ENCODE measurements at places on chromosomes 11 and 22.

DNA sequence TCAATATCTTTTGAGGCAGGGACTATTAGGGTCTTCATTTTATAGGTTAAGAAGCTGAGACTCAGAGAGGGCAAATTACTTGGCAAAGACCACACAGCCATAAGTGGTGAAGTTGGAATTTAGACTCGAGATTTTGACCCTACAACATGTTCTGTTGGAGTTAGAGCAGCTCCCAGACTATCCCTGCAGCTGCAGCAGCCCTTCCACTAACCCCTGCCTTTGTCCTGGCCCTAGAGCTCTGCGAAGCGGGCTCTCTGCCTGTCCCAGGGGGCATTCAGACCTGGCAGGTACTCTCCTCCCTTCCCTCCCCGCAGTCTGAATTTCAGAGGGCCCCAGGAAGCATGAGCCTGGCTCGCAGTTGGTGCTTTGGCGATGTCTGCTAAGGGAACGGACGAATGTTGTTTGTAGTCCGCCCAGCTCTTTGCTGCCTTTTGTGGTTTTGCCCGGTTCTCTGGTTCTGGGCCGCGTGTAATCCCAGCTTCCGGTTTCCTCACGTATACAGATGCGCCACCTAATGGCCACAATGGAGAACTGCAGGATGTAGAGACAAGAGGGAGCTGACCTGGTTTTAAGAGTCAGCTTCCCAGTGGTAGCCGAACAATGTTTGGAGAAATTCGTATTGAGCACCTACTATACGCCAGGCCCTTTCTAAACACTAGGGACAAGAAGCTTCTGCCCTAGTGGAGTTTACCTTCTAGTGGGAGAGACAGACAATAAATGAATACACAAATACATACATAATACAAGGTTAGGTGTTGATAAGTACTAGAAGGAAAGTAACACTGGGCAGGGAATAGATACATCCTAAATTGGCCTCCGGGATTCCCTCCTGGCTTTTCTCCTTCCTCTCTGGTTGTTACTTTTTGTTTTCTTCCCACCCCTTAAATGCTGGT lies 125.2 kb downstream of the ST3GAL4 start:
- DNase-seq, result peak; percentile 68

DNA sequence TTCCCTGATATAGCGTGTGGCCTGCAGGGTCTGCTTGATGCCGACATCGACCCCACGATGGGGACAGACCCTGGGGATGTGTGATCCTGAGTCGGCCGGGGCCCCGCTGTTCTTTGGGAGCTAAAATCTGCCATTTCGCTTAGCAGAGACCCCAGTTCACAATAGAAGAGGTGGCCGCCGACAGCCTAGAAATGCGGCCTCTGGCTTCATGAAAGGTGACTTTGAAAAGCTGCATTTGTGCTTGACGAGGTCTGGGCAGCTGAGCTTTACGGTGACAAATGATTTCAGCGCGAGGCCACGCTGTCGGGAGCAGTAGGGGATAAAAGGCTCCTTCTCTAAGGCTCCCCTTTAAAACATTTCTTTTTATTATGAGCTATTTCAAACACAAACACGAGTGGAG lies 71.7 kb downstream of the RPS6KA4 start:
- DNase-seq, result no peak

- no peak for DNase-seq
Observed at GRCh38 chr11:32297611-32298011, 137.7 kb downstream of the WT1 start.

GRCh38 chr11:7449211-7449840 lies 36.0 kb upstream of the OLFML1 start:
- no peak for DNase-seq

DNA sequence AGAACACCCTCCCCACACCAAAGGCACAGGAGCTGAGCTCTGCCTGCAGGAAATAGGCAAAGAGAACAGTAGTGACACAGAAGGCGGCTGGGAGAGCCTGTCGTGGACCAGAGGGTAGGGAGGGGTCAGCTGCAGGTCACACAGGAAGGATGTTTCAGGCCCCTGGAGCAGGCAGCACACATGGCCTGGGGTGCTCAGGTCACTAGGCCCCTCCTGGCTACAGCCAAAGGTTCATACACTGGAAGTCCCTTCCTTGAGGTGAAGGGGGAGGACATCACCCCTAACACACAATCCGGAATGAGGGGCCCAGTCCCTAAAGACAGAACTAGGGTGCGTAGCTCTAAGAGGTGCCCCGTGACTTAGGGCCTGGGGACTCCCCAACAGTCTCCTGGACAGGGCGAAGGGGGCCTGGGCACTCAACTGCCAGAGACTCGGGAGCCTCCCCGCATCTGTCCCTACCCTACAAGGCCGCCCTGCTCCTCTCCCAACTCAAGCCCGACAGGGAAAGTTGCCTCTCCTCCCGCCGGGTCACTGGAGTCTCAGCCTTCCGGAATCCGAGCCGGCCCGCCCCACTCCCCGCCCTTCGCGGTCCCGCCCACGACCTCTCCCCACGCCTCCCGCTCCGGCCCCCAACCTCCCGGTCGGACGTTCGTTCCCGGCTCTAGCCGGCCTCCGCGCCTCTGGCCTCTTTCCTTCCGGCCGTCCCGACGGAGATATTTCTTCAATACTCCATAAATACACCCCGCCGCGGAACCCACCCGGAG lies at the start of gene CYB5R2:
CYB5R2 (minus strand) TSS at position 541 of the 764 bp plus-strand sequence. CDS start 675 bp downstream, outside the sequence.
- DNase-seq, result peak; percentile 46

DNA sequence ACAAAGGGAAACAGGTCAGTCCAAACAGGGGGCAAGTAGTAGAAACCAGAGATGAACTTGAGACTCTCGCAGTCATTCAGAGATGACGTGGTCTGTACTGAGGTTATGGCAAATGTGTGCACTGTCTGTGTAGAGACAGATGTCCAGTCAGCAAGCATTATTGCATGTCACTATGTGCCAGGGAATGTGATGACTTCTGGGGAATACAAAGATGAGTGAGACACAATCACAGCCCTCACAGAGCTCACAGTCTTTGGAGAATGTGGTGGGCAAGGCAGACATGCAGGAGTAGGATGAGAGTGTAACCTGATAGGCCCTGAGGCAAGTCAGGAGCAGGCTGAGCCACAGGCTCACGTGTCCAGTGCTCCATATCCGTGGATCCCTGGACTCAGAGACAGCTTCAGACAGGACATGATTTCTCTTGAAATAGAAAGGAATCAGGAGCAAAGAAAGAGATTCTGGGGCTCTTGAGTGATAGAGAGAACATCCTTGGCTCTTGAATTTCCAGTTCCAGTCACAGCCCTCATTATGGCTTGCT lies 550.7 kb downstream of the ETS1 start:
- no peak for DNase-seq

All from GM06990 (cell line).